ENCODE measurements at places on chromosomes 11 and 22.
A peak's percentile ranks its signal among the peaks of the same experiment; 100 is the strongest.

GRCh38 chr11:75425422-75425821 lies 7.6 kb downstream of the KLHL35 start:
- no peak for DNase-seq

DNA sequence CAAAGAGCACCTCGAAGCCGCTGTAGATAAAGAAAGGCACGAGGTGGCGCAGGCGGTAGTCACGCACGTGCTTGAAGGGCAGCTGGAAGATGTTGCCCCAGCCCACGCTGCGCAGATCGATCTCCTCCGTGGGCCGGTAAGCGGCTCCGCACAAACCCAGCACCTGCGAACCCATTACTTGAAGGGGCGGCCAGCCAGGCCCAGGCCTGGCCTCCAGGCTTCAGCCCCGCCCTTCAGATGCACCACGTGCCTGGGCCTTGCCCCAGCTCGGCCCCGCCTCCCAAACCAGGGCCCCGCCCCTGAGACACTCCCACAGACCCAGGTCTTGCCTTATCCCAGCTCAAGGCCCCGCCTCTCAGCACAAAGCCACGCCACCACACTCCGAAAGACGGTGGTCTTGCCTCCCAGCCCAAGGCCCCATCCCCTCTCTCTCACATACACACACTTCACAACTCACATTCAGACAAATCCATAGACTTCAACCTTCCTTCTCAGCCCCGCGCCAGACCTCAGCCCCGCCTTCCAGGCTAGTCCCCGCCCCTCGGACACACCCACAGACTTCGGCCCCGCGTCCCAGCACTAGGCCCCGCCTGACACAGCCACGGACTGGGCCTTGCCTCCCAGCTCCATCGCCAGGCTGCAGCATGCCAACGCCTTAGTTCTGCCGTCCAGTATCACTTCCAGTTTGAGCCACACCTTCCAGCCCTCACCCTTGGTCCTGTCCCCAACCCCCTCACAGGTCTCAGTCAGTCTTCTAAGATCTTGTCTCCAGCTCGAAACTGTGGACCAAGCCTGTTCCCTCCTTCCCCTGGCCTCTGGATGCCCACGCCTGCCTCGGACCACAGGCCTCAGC lies 7.0 kb downstream of the UNC93B1 start:
- peak; percentile 72 for DNase-seq

DNA sequence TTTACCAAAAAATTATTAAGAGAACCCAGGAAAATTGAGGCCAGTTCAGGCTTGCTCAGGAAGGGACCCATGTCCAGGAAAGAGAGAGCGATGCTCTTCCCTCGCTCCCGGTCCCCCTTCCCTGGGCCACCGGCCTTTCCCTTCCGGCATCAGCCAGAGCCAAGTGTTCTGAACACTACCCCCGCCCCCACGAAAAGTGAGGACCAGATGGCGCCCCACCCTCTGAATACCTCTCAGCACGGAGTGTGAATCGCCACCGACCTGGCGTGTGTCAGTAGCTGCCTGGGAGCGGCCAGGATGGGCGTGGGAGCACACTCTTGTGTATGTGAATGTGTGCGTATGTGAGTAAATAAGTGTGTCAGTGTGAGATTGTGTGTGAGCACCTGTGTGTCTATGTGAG lies 20.2 kb downstream of the RPS6KA4 start:
- DNase-seq: no peak

DNA sequence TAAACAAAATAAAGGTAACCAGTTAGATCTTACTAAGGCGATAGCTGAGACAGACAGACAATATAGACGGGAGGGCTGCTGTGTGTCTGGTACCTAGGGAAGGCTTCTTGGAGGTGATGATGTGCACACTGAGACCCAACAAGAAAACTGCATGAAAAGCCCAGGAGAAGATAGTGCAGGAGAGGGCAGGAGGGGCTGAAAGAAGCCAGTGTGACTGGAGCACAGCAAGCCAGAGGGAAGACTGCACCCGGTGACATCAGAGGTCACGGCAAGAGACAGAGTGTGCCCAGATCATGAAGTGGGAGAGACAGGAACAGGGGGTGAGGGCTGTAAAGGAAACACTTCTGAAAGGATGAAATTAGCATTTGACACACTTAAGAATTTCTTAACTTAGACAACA lies 266.3 kb downstream of the BRD1 start:
- DNase-seq: no peak

GRCh38 chr11:10454878-10455631 lies at the start of gene AMPD3:
Gene AMPD3 (plus strand): TSS chr11:10455264. CDS start chr11:10461520, 6,256 bp downstream.
- peak; percentile 51 for DNase-seq

DNA sequence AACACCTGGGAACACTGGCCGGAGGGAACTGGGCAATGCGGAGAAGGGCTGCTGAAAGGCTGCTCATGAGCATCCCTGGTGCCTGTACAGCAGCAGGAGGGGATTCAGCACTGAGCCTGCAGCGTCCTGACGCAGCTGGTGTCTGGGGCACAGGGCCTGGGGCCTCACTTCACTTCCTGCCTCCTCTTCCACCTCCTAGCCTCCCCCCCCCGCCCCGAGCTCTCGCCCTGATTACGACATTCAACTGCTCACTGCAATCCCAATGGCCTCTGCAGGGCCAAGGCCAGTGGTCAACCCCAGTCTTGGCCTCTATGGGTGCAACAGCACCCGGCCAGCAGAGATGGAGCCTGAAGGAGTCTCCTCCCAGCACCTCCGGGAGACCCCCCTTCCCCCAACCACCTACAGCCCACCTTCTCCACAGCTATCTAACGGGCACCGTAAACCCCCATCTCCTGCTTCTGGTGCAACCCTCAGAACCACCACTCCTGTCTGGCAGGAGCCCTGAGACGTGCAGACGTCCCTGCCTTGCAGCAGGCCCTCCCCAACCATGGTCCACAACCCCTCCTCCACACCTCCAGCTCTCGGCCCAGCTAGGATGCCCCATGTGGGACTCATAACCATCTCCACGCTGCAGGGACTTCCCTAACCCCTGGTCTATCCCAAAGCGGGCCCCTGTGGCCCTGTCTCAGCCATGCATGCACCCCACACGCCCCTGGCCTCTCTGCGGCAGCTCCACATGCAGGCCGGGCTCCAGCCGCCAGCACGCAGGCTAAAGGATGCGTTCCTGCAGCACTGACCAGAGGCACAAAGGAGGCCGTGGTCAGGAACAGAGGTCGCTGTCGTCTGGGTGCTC lies 38.2 kb downstream of the BRD1 start:
- DNase-seq: peak; percentile 61

DNA sequence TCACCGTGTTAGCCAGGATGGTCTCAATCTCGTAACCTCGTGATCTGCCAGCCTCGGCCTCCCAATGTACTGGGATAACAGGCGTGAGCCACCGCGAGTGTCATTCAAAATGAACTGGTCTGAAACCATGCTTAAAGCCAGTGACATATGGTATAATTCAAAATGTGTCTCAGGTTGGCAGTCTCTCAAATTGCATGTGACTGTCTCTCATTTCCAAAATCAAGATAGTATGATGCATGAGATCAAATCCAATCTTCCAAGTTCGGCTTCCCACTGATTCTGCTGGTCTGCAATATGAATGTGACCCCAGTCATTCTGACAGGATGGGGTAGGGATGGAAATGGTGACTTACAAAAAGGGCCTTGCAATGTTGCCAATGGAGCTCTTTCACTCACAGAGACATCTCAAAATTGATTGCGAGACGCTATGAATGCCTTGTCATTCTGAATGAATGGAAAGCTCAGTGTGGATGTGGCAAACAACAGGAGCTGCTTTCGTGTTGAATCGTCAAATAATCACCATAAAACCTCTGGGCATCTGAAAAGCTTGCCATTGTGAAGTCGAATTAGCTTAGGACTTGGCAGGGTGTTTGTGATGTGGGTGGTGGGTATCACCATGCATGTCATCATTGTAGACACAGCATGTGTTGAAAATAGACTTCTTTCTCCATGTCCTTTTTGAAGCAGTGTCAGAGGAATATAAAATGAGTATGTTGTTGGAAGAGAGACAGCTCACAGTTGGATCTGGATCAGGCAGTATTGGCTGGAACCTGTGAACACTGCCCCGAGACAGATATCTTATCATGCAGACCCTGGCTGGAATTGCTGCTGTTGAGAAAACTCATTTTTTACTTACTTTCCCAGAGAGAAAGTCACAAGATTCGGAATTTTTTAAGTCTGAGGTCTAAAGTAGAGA lies 12.2 kb downstream of the SLN start:
- DNase-seq: no peak

DNA sequence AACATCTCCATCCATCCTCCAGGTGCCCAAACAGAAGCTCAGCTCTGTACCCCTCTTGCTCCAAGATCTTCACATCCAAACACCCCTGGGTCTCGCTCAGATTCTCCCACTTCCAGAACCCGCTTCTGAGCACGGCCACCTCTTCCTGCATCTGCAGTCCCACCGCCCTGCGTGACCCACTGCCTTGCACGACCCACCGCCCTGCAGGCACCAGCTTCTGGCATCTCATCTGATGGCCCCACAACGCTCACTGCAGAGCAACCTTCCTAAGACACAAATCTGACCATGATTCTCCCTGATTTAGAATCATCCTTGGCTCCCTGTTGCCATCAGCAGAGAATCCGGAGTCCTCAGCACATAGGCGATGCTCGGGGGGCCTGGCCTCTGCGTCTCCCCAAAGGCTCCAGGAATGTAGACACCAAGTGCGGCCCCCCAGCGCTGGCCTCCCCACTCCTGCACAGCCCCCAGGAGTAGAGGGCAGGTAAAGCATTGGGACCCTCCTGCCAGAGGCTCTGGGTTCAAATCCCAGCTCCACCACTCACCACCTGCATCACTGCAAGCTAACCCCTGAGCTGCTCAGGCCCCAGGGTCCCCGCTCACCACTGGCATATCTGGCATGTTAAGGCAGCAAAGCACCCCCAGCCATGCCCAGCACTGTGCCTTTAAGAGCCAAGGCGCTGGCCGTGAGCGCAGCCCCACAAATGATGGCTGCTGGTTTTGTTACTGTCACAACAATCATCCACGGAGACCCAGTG lies 459.3 kb downstream of the BRD1 start:
- no peak for DNase-seq

- DNase-seq: no peak
Observed at GRCh38 chr11:31582697-31583096, 73.1 kb downstream of the ELP4 start.

DNA sequence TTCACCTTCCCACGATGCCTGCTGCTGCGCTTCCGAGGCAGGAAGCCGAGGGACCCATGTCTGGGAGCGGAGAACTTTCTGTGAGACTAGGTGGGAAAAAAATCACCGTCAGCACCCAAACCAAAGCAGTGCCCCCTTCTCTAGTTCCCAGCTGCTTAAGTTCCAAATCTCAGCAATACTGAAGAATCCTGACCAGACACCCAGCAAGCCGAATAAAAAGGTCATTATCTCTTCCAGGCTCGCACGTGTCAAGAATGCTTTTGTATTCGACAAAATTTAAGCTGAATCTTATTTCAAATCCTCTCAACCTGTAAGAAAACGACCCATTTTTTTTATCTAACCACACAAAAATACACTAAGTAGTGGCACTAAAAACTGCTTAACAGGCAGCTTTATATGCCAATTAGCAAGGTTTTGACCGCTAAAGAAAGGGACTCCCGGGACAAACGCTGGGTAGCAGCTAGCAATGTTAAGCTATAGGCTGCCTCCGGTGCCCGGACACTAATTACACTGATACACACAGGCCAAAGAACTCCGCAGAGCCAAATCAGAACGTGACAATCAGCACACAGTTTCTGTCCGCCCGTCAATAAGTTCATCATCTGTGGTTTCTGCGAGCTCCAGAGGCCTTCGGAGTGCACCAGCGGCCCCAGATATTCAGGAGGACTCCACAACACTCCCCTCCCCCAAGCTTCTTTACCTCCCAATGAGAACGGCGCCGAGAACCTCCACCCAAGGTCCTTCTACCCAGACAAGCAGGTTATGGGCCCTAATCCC lies 728 bp downstream of the RPL3 start:
- no peak for DNase-seq

- DNase-seq: no peak
Observed at GRCh38 chr11:79922641-79923040, 481.8 kb upstream of the TENM4 start.

DNA sequence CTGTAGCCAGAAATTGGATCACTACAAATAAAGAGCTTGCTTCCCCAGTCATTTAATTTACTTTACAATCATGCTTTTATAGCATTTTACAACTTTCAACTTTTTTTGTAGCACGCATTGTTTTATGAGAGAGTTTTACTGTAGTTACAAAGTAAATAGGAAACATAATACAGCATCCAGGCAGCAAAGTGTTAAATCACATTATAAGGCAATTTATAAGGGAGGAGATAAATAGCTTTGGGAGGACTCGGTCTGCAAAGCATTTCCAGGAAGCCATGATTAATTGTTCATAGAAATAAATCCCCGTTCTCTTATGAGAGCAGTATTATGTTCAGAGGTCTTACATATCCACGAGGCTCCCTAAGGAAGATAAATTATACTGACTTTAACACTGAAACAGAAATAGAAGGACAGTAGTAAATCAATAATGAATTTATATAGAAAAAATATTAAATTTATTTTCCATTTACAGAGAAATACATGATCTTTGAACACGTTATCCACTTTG lies 792.6 kb upstream of the RAG2 start:
- DNase-seq: no peak

- no peak for DNase-seq
Observed at GRCh38 chr11:65646958-65647701, 9.2 kb downstream of the SIPA1 start.

GRCh38 chr11:13338019-13338426 lies 60.4 kb downstream of the BMAL1 start:
- no peak for DNase-seq

DNA sequence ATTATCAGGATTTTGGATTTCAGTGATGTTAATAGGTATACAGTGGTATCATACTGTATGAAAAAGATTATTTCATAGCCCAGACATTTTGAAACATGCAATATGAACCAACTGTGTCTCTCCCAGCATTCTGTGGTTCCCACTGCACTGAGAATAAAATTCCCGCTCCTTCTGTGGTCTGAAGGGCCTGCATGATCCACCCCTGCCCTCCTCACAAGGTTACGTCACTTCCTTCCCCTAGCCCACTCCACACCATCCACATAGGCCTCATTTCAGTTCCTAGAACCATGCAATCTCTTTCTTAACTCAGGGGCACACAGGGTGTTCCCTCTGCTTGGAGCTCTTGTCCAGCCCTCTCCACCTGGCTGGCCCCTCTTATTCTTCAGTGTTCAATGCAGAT lies 103.1 kb downstream of the TSPAN18 start:
- no peak for DNase-seq

GRCh38 chr11:68340784-68341556 lies 28.6 kb downstream of the LRP5 start:
- DNase-seq: peak; percentile 31

GRCh38 chr11:59157433-59157832 lies 14.5 kb upstream of the DTX4 start:
- no peak for DNase-seq

GRCh38 chr11:20584093-20584774 lies 15.2 kb upstream of the SLC6A5 start:
- no peak for DNase-seq

GRCh38 chr11:74735365-74735928 lies 4.2 kb upstream of the CHRDL2 start:
- DNase-seq: no peak

- DNase-seq: no peak
Observed at GRCh38 chr11:87013912-87014825, 23.6 kb upstream of the TMEM135 start.

- peak; percentile 2 for DNase-seq
Observed at GRCh38 chr11:60954421-60954820, 2.4 kb upstream of the SLC15A3 start.

All from activated CD4-positive, alpha-beta T cell treated with anti-CD3 and anti-CD28 coated beads for 36 hours (primary cell).